ENCODE measurements at places on chromosomes 3 and 15.

GRCh38 chr3:67048715-67049074 lies 50.6 kb downstream of the KBTBD8 start:
- DNase-seq, result no peak

DNA sequence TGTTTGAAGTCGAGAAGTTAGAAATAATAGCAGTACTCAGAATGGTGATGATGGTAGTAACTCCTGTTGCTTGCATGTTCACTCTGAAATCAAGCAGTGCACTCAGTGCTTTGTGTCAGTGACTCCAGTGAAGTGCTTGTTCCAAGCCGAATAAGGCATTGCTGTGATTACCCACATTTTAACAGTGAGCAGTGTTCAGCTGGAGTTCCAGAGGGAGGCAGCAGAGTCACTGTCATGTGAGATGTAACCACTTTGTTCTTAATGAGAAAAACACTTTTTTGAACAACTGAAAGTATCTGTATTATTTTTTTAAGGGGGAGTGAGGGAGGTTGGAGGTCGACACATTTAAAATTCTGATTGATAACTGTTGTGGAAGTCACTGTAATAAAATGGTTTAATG lies 3.7 kb downstream of the MDFIC2 start:
- peak; percentile 2 for DNase-seq

DNA sequence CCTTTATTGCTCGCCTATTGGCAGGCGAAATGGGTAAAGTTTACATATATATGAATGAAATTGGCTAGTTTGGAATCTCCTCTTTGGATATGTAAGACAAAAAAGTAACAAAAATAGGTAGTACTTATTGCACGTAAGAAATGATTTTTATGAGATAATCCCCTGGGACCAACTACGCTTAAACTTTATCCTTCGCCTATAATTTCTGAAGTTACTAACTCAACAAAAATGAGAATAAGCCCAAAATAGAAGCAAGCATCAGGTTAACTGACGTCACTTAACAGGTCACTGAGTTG lies 438 bp upstream of the SLC49A4 start:
- DNase-seq, result no peak

- DNase-seq, result no peak
Observed at GRCh38 chr3:69121513-69121912, 882 bp downstream of the LMOD3 start.

DNA sequence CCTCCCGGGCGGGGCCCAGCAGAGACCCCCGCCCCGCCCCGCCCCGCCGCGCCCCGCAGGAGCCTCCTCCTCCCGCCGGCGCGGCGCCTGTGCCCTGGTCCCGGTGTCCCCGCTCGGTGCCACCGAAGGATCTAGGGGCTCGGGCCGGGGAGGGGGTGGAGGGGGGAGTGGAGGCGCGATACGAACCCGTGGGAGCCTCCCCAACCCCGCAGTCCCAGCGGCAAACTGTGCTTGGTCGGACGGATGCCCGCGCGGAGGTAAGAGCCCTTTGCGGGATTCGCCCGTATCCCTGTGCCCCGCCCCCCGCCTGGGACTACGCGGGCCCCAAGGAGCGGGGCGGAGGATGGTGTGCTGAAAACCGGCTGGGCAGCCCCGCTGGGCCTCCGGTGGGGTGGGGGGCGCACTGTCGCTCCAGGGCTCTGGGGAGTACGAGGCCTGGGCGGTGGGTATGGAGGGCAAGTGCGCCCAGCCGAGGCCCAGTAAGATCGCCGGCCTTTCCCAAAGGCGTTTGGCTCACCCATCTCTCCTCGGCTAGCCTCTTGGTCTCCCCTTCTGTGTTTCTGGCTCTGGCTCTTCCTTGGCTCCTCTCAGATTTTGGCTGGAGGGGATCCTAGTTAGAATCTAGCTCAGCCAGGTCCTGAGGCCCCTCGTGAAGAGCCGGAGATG lies 65.6 kb upstream of the POLG start:
- DNase-seq, result no peak

GRCh38 chr3:50340448-50341329 lies at the start of gene RASSF1:
TSS of gene RASSF1 (minus strand) at chr3:50340836. CDS start at chr3:50340805, 31 bp downstream.
- DNase-seq, result peak; percentile 87

DNA sequence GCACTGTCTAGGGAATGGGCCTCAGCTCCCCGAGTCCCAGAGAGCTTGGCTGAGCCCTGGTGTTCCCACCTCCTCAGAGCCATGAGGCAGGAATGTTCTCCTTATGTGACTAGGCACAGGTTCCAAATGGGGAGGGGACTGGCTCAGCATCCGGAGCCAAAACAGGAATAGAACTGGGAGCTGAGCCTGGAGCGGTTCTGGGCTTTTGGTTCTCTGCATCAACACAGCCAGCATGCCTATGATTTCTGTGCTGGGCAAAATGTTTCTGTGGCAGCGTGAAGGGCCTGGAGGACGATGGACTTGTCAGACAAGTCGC lies at the start of gene FAM131A:
Gene FAM131A (plus strand): TSS at position 202 of the 316 bp plus-strand sequence. CDS start 31 bp downstream, at position 233.
- peak; percentile 60 for DNase-seq

DNA sequence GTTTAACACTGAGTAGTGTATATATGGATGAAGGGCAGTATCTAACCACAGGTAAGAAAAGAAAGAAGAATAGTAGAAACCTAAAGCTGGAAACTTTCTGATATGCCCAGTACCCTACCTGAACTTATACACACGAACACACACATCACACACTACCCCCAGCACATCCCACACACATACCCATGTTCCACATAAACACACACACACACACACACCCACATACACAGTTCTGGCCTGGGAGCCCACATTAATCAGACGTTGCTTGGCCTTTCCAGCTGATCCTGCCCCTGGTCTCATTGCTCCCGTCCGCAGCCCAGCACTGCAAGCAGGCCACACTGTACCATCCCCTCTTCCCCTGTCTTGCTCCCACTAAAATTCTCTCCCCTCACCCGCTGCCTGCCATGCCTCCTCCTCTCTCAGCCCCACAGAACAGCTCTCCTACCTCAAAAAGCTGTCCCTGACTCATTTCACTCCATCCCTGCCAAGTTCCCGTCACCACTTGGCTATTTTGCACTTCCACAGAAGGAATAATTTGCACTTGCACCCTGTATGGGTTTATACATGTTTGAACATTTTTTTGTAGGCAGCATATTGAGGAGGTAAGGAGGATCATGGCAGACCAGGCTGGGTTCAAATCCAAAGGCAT lies 185.8 kb upstream of the PPP2R3A start:
- DNase-seq, result no peak

DNA sequence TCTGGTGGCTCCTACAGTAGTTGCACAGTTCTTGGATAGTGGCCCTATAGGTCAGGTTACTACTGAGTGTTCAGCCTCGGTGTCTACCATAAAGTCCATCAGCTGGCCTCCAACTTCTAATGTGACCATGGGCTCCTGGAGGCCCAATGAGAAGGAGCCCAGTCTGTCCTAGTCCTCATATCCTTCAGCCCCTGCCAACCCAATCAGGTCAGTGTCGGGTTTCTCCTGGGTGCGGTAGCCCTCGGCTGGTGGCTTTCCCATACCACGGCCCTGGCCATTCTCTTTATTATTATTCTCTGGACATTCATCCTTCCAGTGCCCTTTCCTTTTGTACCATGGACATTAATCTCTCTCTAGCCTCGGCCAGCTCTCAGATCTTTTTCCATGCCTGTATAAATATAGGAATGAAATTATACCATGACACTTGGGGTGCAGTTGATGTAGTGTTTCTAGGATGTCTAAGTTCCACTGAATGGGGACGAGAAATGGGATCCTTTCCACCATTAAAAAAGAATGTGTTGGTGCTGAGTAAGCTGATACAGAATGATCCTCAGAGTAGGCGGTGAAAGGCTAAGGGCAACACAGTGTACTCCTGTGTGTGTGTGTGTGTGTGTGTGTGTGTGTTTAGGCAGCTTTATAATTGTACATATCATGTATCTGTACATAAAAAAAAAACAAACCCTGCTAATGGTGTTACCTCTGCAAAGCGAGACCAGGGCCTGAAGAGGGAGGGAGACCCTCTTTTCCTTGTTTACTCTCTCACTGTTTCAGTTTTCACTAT lies 19.3 kb upstream of the NOX5 start:
- no peak for DNase-seq

GRCh38 chr3:10370429-10370828 lies 49.5 kb upstream of the SEC13 start:
- DNase-seq, result peak; percentile 70

- DNase-seq, result no peak
Observed at GRCh38 chr3:13666781-13667709, 118.1 kb downstream of the FBLN2 start.

DNA sequence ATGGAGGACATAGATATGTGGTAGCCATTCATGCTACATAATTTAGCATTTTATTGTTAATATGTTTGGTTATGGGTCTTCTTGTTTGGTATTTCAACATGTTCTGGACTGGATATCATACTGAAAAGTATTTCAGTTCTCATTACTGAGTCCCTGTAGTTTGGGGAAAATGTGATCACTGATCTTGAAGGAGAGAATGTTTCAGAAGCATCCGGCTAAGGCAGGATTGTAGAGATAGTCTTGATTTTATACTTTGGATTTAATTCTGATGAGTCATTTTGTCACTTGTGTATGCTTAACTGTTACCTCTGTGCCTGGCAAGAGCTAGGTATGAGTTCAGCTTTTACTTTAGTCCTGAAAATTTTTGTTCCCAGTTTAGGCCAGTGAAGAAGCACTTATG lies 7.1 kb downstream of the CHD2 start:
- no peak for DNase-seq

DNA sequence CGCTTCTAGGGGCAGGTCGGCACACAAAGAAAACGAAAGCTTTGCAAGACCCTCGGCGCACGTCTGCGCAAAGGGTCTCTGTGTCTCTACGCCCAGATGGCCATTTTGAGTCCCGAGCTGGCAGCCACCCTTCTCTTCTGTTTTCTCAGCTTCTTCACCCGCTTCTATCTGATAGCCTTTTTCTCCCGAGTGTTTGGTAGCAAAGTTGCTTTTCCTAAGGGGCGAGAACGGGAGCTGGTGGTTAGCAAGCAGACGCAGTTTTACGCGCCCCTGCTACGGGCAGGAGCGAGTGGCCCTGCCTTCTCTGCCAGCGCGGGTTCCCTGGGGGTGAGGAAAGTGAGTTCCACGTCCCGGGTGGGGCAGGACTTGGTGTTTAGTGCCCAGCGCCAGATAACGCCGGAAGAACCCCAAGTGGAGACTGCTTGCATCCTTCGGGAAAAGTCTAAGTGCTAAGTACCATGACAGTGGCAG lies 2.9 kb upstream of the MKRN2 start:
- DNase-seq, result peak; percentile 64

DNA sequence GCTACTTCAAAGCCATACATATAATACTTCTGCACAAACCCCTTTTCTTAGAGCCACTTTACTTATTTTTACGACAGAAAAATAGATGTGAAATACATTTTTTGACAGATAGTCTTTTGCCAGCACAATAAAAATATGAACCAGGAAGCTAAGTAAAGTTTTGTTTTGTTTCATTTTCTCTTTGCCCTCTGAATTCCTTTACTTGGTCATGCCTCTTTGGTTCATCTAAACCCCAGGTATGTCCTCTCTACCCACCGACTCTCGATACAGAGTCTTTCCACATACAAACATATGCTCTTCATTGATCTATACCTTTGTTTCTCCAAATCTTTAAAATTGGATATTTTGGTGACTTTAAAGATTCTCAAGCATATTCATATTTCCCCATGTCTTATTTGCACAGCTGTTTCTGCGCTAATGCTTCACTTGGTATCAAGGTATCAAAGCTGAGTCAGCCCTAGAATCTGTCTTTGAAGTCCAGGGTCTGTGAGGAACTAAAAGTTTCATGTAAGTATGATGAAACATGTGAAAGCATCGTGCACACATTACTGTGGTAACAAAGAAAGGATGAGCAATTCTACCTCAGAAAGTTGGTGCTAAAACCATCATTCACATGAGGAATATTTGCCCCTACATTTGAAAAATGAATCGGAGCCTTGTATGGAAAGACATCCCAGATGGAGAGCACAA lies 845.4 kb downstream of the NAALADL2 start:
- no peak for DNase-seq

DNA sequence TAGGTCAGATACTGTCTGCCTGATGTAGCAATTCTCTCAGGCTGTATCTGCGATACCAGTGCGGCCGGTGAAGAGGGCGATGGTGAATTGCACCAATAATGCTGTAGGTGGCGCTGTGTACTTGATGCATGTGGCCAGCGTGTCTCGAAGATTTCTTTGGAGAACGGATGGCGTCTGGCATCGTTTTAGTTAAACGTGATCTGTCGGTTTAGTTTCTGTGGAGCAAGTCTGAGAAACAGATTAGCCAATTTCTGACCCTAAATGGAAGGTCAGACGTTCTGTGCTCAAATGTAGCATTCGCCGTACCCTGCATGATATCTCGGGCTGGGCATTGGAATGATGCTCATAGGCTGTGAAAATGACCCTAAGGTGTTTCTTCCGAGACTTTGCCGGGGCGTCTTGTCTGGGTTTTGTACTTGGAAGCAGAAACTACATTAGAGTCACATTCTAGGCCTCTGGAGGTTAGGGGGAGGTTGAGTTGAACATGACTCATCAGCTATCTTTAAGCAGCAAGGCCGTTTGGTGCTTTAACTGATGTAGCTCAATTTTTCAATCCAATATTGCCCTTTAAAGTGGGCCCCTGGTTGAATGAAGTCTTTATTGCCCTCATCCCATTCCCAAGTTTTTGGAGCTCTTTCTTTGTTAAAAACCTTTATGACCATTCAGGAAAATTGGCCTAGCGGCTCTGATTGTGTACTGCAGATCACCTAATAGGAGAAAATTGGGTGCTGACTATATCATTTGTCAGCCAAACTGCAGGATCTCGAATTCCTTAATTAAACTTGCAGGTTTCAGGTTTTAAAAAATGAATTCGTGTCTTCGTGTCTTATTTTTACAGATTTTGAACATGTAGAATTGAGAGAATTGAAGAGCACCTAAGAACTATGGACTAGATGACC lies 80.0 kb downstream of the SQOR start:
- DNase-seq, result peak; percentile 49

- no peak for DNase-seq
Observed at GRCh38 chr15:71581398-71581930, 228.9 kb upstream of the NR2E3 start.

DNA sequence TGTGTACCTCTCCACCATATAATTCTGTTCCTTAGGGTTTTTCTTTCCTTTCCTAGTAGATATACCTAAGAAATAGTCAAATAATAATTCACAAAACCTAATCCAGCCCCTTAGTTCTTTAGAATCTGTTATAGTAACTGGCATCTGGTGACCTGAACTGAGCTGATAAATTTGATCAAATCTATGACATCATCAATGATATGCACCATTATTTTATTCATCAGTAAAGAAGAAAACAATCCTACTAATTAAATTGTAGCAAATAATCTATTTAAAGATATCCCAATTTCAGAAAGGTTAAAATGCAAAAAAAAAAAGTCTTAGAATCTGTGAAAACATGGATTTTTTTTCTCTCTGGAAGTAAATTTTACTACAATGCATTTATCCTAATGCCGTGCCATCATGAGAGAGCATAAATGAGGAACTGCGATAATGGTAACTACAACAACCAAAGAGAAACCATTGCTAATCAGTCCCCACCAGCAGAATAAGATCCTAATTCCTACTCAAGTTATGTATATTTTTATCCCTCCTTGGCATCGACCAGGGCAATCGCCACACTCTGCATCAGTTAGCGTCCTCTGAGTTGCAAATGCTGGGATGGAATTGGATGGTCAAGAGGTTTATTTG lies 6.6 kb upstream of the MNS1 start:
- no peak for DNase-seq

GRCh38 chr15:31905054-31905453 lies 125.3 kb upstream of the CHRNA7 start:
- no peak for DNase-seq
